Kidney epithelial cell (primary cell): ENCODE measurements at places on chromosomes 6 and 20. TPM values are rescaled to one million over a fixed set of nuclear protein-coding genes. Genes with fewer than 3 reads are reported as not detected.

Gene JPH2
- total RNA-seq, result 2.4 and 3.0 TPM in 2 replicates

Gene SASH1
- 12.1 and 13.8 TPM in 2 replicates for total RNA-seq

Gene MDC1
- 11.4 and 14.7 TPM in 2 replicates for total RNA-seq

Gene SLC17A5
- 18.4 and 22.5 TPM in 2 replicates for total RNA-seq

Gene PEDS1
- 52.1 and 57.9 TPM in 2 replicates for total RNA-seq

DNA sequence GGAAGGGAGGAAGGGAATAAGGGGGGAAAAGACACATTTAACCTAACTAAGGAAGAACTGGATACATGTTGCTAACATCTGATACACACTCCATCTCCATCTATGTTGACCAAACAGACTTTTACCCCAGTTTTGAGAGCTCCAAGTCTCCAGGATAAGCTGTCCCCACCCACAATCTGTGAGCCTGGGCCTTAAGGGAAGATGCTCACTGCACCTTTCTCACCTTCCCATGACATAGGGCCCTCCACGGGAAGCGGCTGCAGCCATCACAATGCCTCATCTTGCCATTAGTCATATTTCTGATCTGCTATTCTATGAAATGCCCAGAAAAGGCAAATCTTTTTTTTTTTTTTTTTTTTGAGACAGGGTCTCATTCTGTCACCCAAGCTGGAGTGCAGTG lies 126.6 kb upstream of the SALL4 start:
- no peak for DNase-seq

GRCh38 chr20:12199703-12200102 lies 282.0 kb downstream of the BTBD3 start:
- DNase-seq, result no peak

- no peak for DNase-seq
Observed at GRCh38 chr6:133992992-133993680, 40.1 kb downstream of the TBPL1 start.

- DNase-seq, result no peak
Observed at GRCh38 chr6:121498481-121499276, 63.2 kb downstream of the GJA1 start.

DNA sequence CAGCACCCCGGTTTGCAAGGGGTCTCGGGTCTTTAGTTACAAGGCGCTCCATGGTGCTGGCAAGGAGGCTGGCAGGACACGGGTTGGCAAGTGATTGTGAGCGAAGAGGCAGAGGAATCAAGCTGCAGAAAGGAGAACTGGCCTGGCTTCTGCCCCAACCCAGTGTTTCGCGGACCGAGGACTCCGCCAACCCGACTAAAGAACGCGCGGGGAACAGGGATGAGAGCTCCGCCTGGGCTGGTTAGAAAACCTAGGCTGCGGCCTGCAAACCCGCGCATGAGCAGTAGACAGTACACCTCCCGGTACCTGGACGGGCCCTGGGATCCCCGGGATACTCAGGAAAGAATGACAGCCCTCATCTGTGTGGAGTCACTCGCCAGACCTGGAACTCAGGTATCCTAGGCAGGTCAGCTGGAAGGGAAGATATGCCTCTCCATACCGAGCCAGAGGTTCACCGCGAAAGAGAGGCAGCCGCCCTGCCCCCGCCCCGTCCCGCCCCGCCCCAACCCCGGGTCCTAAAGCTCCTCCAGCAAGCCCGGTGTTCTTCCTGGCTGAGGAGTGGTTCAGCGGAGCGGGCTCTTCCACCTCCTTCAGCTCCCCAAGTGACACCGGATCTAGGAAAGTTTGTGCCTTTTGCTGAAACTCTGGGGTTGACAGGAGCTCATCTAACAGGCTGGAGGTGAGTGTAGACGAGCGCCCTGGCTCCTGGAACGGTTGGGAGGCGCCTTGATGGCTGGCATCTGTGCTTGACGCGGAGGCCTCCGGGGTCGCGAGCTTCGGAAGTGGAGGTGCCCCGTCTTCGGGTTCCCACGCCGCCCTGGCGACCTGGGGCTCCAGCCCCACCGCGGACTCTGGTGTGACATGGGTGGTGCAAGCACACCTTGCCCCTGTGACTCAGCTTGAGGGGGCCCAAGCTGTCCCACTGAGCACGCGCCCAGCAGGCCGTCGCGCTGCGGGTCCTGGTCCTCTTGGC lies 1847.3 kb upstream of the DEFB115 start:
- DNase-seq, result no peak

DNA sequence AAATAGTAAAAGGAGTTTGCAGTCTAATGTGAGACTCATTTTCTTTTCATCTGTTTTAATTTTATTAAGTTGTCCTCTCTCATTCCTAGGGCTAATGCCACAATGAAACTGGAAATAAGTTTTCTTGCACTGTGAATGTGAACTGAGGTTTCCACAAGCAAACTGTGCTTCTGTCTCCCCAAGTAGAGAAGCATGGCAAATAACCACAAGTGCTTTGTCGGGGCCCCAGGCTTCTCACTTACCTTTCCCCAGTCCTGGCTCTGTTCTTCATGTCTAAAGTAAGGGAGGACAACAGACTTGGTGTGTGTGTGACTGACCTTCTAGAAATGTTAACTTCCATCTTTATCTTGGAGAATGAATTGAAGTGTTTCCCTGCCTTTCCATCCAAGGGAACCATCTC lies 80.8 kb downstream of the CBFA2T2 start:
- DNase-seq, result no peak

Gene DNAAF9
- 11.8 and 12.6 TPM in 2 replicates for total RNA-seq

Gene DCDC2
- 37.1 and 43.9 TPM in 2 replicates for total RNA-seq

- DNase-seq, result no peak
Observed at GRCh38 chr6:131136021-131136786, 937 bp downstream of the AKAP7 start.

DNA sequence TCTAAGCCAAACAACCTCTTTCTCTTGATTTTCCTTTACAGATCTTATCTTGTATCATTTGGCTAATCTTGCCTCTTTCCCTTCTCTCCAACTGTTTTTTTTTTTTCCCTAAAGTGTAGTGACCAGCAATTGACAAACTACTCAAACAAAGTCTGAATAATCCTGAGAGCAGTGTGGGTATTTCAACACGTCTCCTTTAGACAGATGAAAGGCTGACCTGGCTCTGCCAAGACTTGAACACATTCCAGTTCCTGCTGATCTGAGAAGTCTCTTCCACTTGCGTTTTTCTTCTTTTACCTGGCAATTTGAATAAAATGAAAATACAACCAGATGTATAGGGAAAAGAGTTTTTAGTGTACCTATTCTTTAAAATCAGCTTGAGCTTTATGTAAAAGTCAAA lies 168.4 kb downstream of the GJA10 start:
- no peak for DNase-seq

DNA sequence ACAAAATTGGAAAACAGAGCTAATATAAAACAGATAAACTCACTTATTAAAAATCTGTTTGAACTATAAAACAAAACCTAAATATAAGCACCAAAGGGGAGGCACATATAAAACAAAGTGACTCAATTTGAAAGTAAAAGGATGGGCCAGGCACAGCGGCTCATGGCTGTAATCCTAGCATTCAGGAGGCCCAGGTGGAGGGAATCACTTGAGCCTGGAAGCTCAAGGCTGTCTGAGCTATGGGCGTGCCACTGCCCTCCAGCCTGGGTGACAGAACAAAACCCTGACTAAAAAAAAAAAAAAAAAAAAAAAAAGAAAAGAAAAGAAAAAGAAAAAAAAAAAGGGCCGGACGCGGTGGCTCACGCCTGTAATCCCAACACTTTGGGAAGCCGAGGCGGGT lies 31.1 kb upstream of the SMAP1 start:
- no peak for DNase-seq

GRCh38 chr6:111484633-111484930 lies 1.6 kb upstream of the REV3L start:
- DNase-seq, result no peak

Gene CALHM6
- 0.75 and 4.8 TPM in 2 replicates for total RNA-seq

Gene PTCRA
- total RNA-seq, result not detected in 2 replicates

Gene CTCFL
- 0.17 and 0.41 TPM in 2 replicates for total RNA-seq

DNA sequence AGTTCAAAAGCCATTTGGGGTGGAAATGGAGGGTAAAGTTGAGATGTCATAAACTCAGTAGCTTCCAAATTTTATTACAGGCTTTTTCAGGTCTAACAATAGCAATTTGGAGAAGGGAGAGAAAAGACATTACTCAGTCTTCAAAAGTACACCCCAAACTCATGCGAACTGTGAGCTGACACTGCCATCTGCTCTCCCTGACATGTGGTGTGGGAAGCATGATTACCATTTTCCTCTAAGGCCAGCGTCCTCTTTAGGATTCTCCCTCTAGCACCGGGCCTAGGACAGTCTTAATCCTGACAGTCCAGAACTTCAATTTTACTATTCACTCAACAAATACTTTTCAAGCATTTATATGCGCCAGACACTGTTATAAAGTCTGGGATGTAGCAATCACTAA lies 536.0 kb upstream of the JARID2 start:
- no peak for DNase-seq

DNA sequence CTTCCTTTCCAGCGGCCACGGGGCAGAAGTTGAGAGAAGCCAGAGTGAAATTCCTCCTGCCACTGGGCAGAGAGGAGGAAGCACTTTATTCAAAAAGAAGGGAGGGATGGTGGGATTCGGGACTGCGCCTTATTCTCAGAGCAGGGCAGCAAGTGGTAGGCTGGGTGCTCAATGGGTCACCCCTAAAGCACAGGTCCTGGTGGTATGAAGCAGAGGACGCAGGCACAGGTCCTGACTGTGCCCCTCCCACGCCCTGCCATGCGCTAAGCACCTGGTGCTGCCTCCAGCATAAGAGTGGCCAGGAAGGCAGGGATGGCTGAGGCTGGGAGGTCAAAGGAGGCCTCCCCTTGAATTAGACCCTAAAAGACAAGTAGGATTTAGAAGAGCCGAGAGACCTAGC lies 4.9 kb upstream of the GRM4 start:
- no peak for DNase-seq

Gene UNC5CL
- total RNA-seq, result 1.1 and 1.8 TPM in 2 replicates

DNA sequence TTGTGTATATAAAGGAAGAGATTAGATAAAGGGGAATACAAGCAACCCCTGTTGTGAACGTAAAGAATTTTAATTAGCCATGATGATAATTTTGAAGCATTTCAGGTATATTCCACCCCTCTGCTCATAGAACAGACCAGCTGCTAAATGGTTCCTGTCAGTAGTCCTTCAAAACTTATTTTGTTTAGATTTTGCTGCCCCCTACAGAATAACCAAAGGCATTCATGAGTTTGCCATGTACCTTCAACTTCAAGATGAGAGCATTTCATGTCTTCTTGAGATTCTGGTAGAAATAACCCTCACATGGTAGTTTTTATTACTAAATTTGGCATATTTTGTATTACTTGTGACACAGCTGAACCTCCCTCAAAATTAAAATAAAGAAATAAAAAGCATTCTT lies 1586.7 kb downstream of the HACE1 start:
- no peak for DNase-seq

DNA sequence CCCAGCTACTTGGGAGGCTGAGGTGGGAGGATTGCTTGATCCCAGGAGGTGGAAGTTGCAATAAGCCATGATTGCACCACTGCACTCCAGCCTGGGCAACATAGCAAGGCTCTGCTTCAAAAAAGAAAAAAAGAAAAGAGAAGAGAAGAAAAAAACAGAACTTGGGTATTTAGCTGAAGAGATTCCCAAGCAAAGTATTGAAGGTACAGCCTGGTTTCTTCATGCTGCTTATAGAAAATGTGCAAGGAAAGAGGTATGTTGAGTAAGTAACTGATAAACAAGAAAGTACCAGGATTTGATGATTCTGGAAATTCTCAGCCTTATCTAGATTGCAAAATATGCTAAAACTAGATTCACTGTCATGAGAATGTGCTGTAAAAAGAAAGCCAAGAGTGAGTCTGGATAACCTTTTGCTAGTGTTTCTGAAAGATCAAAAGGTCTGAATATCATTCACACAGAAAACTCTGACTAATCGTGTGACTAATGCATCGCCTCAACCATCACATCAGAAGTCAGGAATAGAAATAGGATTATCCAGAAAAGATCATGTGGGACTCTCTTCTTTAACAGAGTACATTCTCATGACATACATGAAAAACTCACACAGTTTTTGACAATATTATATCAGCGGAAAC lies 32.4 kb upstream of the NOP56 start:
- DNase-seq, result peak; percentile 12

GRCh38 chr6:21360336-21360735 lies 233.2 kb upstream of the SOX4 start:
- DNase-seq, result no peak

Gene BPIFA1
- total RNA-seq, result not detected in 2 replicates
